GM23338 (cell line): ENCODE measurements at places on chromosomes 3 and 15.

GRCh38 chr15:74137537-74137894 lies 7.1 kb downstream of the ISLR2 start:
- no peak for DNase-seq

DNA sequence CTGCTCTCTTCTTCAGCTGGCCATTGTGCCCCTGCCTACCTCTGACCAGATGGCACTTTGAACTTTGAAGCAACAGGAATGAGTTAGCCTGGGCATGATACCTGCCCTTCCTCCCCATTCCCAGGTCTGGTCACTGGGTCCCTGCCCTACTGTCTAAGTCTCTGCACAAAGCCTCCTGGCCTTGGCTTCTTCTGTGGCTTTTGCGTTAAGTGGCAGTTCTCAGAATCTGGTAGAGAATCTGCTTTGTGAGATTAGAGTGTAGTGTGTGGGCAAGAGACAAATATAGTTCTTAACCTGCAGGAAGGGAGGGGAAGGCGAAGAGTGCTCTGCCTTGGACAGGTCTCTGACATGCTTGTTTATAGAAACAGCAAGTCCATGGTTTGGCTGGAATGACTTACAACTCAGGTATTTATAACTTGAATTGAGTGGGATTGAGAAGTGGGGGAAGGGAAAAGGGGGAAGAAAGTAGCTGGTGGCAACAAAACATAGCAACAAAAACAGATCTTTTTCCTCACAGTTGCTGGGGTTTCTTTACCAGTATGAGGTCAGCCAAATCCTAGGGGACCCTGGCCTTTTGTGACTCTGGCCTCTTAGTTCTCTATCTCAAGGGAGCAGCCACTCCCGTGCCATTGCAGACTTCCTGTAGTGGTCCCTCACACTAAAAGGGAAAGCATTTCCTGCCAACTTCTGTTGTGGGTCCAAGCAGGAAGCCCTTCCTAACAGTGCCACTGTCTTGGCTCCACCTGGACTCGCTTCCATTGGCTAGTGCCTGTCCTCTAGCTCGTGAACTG lies 16.7 kb downstream of the MAPKBP1 start:
- peak; percentile 27 for DNase-seq

- no peak for DNase-seq
Measured at GRCh38 chr3:106022913-106023312, 154.1 kb upstream of the CBLB start.

DNA sequence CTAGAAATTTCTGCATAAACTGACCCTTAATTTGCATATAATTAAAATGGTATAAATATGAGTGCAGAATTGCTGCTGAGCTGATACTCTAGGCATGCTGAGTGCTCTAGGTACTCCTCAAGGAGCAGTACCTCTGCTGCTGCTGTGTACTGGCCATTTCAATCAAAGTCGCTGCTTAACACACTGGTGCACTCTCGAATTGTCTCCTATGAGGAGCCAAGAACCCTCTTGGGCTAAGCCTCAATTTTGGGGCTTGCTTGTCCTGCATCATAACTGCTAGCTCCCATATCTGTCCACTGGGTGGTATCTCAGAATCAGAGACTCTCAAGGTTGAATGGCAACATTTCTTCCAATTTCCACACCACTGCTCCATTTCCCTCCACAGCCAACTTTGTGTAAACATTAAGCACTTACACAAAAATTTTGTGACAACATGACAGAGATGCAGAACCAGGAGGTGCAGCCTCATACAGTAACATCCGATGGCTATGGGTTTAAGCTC lies 82.5 kb downstream of the XXYLT1 start:
- no peak for DNase-seq

GRCh38 chr3:171242951-171243350 lies 216.4 kb upstream of the SLC2A2 start:
- DNase-seq: no peak

DNA sequence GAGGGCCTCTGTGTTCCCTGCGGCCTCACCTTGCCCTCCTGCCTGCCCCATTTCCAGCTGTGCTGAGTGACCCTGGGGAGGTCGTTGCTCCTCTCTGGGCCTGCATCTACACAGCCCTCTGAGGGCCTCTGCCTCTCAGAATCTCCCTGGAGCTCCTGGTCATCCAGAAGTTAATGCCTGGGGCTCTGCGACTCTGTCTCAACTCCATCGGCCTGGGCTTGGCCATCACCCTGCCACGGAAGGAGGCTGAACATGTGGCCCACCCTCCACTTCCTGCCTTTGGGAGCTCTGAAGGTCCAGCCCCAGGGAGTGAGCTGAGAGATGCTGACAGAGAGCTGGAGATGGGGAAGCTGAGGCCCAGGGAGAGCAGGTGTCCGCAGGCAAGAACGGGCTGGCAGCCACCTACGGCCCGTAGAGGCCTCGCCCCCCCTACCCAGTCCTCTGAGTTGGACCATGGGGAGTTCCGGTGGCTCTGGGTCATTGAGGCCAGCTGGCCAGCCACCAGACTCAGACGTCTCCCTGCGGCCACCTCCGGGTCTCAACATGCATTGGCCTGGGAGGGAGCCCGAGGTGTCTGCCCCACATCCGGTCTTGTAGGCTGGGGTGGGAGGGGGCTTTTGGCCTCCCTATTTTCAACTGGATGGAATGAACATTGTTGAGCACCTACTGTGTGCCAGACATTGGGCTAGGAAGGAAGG lies 34.2 kb downstream of the GRIP2 start:
- no peak for DNase-seq

GRCh38 chr3:72397586-72397985 lies 450.7 kb downstream of the SHQ1 start:
- peak; percentile 61 for DNase-seq

- no peak for DNase-seq
Measured at GRCh38 chr3:69091389-69092029, 6.8 kb downstream of the ARL6IP5 start.

DNA sequence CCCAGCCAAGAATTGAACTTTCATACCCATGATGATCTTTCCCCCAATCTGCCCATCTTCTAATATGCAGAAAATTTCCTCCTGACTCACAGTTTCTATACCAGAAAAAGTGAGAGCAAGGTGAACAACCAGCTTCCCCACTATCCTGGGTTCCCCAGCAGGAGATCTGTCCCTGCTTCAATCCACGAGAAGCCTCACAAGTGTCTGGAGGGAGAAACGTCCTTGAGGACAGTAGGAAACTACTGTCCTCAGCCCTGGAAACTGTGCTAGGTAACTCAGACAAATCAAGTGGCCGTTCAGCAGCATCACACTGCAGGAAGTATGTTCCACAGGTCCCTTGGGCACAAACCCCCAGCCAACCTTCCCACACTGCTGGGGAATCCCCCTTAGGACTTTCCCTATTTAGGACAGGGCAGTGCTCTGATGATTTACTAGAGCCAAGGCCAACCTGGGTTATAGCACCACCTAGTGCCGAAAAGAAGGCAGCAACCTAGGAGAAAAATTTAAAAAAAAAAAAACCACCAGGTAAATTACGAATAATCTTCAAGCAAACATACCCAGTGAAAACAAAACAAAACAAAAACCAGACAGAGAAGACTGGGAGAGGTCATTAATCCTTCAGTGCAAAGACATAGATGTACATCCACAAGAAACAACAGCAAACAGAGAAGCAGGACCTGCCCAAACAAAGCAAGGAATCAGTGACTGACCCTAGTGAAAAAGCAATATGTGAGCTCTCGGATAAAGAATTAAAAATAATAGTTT lies 36.0 kb downstream of the MORC1 start:
- peak; percentile 85 for DNase-seq

DNA sequence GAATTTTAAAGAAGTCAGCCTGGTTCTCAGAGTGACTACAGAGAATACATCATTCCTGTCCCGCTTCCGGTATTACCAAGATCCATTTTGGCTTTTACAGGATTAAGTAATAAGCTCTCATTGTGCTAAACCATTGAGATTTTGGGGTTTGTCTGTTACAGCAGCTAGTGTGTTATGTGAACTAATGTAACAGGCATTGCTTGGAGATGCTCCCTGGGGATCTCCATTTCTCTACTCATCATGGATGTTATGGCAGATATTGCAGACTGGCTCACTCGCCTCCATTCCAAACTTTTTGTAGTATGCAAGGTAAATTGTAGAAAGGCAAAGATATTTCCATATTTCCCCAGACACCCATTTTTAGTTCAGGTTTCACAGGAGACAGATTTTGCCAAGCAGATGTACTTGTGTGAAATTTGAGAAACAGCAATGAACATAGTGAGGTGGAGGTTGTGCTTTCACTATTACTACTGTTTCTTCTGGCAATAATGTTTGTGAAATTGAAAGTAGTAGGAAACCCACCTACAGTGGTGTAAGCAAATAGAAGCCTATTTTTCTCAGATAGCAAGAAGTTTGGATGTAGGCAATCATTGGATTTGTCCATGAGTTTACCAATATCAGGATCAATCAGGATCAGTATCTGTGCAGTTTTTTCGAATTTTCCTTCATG lies 177.1 kb upstream of the GALNT15 start:
- DNase-seq: no peak

GRCh38 chr3:125374501-125374995 lies 577 bp downstream of the ZNF148 start:
- peak; percentile 83 for DNase-seq

- no peak for DNase-seq
Measured at GRCh38 chr3:172062761-172063160, 23.4 kb downstream of the FNDC3B start.

- no peak for DNase-seq
Measured at GRCh38 chr3:141553055-141553454, 66.2 kb downstream of the RASA2 start.

DNA sequence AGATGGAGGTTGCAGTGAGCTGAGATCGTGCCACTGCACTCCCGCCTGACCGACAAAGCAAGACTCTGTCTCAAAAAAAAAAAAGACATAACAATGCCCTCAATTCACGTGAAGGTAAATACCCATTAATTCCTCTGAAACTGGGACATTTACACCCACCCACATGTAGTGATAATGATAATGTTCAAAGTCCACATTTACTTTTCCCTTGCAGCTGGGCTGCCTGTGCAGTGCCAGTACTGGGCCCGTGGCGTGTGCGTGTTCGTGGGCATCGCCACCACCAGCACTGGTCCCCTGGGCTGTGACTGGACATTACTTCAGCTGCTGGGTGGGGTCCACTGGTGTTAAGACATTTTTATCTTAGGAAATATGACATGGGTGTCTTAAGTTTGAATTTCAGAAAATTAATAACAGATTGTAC lies 123.6 kb downstream of the SLC25A26 start:
- DNase-seq: no peak

GRCh38 chr15:66066481-66066880 lies 187.1 kb downstream of the MEGF11 start:
- no peak for DNase-seq

DNA sequence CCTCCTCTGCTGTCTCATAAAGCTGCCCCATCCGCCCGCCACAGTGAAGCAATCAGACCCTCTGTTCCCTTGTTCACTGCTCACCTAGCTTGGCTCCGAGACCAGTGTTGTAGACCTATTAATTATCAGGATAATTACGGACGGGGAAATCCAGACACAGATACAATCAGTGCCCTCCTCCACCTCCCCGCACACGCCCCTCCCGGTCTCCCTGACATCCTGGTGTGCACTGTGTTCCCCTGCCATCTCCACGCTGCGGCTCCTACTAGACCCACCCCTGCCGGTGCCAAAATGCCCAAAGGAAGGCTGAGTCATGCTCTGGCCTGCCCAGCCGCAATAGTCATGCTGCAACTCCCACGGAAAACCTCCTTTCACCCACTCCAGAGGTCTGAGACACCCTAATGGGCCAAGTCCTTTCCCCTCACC lies 277.3 kb upstream of the TLE3 start:
- no peak for DNase-seq

- peak; percentile 95 for DNase-seq
Measured at GRCh38 chr3:128993461-128994172, at the start of gene CFAP92. CFAP92 (minus strand) TSS chr3:128994076; CDS start chr3:128993304, 772 bp downstream.

DNA sequence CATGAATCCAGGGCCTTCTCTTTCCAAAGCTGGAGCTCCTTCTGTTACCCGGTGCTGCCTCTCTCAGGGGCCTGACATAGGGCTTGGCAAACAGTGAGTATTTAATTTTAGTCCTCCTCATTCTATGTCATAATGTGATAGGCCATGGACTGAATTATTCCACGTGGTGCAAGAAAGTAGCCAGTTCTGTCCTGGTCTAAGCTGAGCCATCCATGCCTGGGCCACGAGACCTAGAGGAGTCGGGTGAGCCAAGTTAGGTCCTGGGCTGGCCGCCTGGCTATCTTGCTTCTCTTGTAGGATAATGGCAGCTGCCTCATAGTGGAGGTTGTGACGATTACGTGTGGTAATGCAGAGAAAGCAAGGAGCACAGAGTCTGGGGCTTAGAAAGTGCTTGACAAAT lies 170.6 kb downstream of the FAM43A start:
- no peak for DNase-seq

DNA sequence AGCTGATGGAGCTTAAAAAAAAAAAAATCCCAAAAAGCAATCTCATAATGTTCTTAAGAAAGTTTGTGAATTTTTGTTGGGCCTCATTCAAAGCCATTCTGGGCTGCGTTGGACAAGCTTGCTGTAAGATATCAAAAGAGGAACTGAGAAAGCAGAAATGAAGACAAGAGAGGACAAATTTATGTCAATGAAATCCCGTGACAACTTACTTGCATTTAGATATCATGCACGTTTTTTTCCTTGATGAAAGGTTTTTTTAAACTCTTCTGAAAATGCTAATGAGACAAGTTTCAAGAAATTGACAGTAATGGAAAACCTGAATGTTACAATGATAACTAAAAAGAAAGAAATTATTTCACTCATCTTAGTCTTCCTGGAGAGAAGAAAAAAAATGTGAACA lies 662.9 kb downstream of the SQOR start:
- DNase-seq: no peak

DNA sequence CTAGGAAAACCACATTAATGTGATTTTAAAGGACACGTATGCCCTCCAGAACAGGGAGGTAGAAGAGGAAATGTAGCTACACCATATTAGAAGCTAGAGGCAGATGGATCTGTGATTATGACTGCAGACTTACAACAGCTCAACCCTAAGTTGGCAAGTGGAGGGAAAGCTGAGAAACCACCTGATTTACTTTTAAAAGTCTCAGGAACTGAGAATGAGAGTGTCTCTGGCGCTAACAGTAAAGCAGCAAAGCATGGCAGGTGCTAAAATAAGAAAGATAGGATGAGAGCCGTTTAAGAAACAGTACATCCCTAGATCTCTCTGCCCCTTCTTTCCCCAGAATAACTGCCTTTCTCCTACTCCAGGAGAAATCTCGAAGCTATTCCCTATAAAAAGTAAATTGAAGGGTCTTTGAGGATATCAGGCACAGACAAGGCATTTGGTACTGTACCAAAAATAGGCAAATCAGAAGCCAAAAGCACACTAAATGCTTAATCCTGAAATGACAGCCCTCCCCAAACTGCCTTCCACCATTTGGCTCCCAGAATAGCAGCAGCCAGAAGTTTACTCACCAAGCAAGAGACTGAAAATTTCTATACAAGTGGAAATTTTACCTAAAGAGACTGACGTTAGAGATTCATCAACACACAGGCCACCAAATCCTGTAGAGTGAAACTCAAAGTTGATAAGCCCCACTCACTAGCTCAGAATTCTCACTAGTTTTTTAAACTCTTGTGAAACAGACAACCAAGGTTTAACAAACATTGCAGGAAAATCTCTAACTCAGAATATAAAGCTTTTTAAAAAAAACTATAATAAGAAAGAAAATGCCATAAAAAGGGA lies 34.3 kb upstream of the PARP14 start:
- DNase-seq: no peak
